ENCODE measurements at places on chromosomes 4 and X.

- peak; percentile 18 for DNase-seq
Observed at GRCh38 chrX:1386338-1387127, 5.4 kb downstream of the SLC25A6 start.

- DNase-seq = no peak
Observed at GRCh38 chr4:104591510-104591911, 96.8 kb upstream of the CXXC4 start.

GRCh38 chr4:3338976-3339531 lies 46.2 kb downstream of the RGS12 start:
- DNase-seq = no peak

GRCh38 chr4:173910891-173911290 lies 372.6 kb downstream of the FBXO8 start:
- DNase-seq = no peak

DNA sequence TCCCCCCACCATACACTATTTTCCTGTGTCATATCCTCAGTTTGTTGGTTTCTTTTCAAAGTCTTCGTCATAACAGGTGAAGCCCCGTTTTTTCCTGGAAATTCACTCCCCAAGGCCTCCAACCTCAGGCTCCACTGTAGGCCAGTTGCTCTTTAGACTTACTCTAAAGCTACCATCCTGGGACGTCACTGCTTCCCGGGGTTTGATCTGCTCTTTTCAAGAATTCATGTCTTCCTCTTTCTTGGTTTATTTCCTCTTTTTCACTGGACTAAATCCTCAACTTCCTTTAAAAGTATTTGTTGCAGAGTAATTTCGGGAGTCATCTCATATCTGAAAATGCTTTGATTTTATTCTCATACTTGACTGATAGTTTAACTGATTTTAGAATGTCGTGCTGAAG lies 6.5 kb upstream of the SERTM2 start:
- no peak for DNase-seq

DNA sequence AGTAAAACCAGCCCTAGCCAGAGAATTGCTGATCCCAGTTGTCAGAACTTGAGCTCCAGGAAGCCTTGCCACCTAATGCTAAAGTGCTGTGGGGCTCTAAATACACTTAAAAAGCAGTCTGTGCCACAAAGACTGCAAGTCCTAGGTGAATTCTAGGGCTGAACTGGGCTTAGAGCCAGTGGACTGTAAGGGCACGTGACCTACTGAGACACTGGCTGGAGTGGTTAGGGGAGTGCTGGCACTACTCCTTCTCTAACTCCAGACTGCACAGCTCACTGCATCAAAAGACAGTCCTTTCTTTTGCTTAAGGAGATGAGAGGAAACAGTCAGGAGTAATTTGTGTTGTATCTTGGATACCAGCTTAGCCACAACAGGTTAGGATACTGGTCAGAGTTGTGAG lies 1240.2 kb downstream of the FAM133A start:
- no peak for DNase-seq

DNA sequence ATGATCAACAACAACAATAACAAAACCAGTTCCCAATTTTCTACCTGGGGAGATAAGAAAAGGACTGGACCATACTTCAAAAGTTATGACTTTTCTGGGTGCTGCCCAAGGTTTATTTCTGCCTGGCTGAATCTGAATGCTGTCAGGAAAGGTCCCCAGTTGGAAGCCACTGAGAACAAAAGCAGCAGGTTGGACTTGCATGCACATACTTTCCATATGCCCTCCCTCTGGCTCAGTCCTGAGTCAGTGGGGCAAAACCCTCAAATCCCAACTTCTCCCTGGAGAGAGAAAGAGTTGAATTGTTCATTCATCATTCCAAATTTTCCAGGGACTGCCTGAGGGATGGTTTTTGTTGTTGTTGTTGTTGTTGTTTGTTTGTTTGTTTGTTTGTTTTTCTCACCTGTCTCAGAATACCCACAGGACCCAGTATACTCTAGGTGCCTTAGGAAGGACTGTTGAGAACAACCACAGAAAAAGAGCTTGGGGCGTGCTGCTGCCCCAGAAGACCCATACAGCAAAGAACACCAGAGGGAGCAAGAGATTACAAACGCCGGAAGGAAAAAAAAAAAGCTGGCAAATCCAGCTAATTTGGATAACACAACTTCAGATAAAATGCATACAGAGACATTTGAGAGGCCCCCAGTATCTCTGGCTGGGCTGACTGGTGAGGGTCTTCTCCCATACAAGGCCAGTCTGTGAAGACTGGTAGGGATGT lies 138.9 kb upstream of the INPP4B start:
- no peak for DNase-seq

GRCh38 chr4:59127743-59128142 lies 2017.6 kb upstream of the IGFBP7 start:
- no peak for DNase-seq

- no peak for DNase-seq
Observed at GRCh38 chr4:56164907-56165306, 216.2 kb downstream of the CEP135 start.

- no peak for DNase-seq
Observed at GRCh38 chr4:77286906-77287305, 129.9 kb downstream of the CCNG2 start.

GRCh38 chr4:182904211-182904761 lies 12.9 kb downstream of the DCTD start:
- no peak for DNase-seq
